ENCODE measurements at places on chromosomes 12 and 14. TPM values are rescaled to one million over a fixed set of nuclear protein-coding genes. Genes with fewer than 3 reads are reported as not detected.

ZNF385A gene
- 2.8 TPM for total RNA-seq

NXPH4 gene
- 1.6 TPM for total RNA-seq

ADAMTS20 gene
- 0.94 TPM for total RNA-seq

EML1 gene
- total RNA-seq, result 200 TPM

KLHL33 gene
- total RNA-seq, result under 0.01 TPM

ACOT4 gene
- total RNA-seq, result 1.6 TPM

BEST3 gene
- 6.6 TPM for total RNA-seq

RNASE3 gene
- not detected for total RNA-seq

SPX gene
- total RNA-seq, result 0.31 TPM

PPP4R3A gene
- 122 TPM for total RNA-seq

C1R gene
- 1.6 TPM for total RNA-seq

LTA4H gene
- total RNA-seq, result 35.1 TPM

COX8C gene
- not detected for total RNA-seq

PXN gene
- 5.6 TPM for total RNA-seq

CCDC88C gene
- 45.7 TPM for total RNA-seq

NGB gene
- 4.7 TPM for total RNA-seq

SLC6A12 gene
- total RNA-seq, result 7.8 TPM

TTC7B gene
- total RNA-seq, result 39.1 TPM

MARCHF9 gene
- 18.8 TPM for total RNA-seq
